ENCODE measurements at places on chromosomes 1 and 21.

DNA sequence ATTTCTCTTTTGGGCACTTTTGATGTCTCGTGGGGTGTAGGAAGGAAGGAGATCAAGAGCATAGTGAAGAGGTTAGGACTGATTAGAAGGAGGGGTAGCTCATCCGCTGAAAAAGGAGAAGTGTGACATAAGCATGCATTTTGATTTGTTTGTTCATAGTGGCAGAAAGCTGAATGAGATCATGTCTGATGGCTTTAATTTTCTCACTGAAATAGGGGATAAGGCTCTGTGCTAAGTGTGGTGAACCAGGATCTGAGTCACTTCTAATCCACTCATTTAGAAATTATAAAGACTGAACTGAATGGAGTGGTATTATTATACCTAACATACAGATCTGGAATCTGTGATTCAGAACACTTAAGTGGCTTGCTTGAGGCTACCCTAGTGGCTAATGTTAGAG, 344.5 kb downstream of the PDE4B start:
- no peak for DNase-seq

GRCh38 chr21:20883408-20883800, 114.8 kb upstream of the NCAM2 start:
- DNase-seq, result peak; percentile 74

- DNase-seq, result no peak
Measured at GRCh38 chr1:7533006-7533405, 238.1 kb upstream of the VAMP3 start.

GRCh38 chr1:17991996-17992395, 115.6 kb upstream of the IGSF21 start:
- no peak for DNase-seq

DNA sequence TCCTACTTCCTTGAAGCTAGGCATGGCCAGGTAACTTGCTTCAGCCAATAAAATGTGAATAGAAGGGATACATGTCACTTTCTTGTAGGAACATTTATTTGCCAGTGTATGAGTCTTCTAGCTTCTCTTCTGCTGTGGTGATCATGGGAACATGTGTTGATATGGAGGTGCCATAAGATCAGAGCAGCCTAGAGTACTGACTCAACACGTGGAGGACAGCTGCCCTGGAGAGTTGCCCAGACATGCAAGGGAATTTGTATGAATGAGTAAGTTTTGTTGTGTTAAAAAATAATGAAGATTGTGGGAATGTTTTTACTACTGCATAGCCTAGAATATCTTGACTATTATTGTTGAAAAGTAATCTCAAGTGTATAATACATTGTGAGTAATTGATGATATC, 502.3 kb downstream of the NUF2 start:
- DNase-seq, result peak; percentile 96

DNA sequence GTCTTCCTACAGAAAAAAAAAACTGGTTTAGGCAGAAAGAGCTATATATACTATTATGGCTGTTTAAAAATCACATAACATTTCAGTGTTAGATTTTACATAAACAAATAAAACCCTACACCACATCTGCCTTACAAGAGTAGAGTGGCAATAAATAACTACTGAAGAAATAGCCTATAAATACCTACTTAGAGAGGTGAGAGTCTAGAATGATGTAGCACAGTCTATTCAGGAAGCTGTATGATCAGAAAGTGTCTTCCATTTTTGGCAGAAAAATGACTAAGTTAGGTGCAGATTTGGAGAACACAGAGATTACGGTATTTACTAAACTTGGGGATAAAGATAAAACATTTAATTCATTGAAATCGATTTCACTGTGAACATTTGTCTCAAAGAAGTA, 75.5 kb downstream of the VAV3 start:
- DNase-seq, result no peak

DNA sequence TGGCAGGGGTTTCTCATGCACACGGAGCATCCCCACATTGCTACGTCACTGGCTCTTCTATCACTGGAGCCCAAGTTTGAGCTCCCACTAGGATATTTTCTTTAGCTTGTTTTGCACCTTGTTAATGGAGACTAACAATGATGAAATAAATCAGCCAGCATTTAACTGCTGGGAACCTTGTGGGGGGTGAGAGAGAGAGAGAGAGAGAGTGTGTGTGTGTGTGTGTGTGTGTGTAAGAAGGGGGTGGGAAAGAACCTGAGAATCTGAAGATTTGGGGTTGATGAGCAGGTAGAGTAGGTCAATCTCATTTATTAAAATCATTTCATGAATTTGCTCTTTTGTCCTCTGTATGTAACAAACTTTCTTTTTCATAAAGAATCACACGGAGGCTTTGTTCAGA, 624 bp downstream of the C8B start:
- no peak for DNase-seq

DNA sequence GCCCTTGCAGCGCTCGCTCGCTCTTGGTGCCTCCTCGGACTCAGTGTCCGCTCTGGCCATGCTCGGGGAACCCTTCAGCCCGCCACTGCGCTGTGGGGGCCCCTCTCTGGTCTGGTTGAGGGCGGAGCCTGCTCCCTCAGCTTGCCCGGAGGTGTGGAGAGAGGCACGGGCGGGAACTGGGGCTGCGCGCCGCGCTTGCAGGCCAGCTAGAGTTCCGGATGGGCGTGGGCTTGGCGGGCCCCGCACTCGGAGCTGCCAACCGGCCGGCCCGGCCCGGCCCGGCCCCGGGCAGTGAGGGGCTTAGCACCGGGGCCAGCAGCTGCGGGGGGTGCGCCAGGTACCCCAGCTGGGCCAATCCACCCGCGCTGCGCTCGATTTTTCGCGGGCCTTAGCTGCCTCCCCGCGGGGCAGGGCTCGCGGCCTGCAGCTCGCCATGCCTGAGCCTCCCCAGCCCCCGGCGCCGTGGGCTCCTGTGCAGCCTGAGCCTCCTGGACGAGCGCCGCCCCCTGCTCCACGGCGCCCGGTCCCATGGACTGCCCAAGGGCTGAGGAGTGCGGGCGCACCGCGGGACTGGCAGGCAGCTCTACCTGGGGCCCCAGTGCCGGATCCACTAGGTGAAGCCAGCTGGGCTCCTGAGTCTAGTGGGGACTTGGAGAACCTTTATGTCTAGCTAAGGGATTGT, 217.0 kb upstream of the PKN2 start:
- DNase-seq, result no peak

GRCh38 chr1:147641695-147642592, 28.4 kb downstream of the ACP6 start:
- peak; percentile 60 for DNase-seq

DNA sequence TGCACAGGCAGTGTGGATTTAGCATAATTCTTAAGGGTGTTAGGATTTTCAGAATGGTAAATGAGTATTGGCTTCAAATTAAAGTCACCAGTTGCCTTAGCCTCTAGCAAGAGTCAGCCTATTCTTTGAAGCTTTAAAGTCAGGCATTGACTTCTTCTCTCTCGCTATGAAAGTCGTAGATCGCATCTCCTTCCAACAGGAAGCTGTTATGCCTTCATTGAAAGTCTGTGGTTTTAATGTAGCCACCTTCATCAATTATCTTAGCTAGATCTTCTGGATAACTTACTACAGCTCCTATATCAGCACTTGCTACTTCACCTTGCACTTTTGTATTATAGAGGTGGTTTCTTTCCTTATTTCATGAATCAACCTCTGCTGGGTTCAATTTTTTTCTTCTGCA, 320.2 kb downstream of the PTPRC start:
- DNase-seq, result no peak

DNA sequence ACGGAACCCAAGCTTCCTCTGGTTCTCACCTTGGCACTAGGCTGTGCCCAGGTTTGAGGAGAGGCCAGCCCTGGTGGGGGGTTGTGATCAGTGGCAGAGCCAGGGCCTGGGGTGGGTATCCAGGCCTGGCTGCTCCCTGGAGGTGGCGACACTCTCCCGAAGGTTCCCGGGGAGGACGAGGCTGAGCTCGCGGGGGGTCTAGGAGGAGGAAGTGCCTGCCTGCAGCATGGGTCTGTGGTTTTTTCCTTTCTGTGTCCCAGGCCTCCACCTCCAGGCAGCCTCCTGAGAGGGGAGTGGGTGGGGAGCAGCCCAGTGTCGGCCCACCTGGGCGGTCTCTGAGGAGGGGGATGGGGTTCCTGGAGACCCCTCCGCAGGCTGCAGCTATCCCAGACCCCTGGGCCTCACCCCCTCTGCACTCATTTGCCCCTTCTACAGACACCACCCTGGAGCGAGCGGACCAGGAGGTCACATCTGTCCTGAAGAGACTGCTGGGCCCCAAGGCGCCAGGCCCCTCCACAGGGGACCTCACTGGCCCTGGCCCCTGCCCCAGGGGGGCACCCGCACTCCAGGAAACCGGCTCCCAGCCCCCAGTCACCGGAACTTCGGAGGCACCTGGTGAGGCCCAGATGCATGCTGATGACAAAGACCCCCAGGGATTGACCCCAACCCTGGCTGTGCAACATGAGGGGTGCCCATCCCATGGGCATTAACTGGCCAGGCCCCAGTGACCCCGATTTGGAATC, 44.3 kb downstream of the TRIM11 start:
- no peak for DNase-seq

- DNase-seq, result no peak
Measured at GRCh38 chr1:167899253-167899681, 14.7 kb downstream of the ADCY10 start.

DNA sequence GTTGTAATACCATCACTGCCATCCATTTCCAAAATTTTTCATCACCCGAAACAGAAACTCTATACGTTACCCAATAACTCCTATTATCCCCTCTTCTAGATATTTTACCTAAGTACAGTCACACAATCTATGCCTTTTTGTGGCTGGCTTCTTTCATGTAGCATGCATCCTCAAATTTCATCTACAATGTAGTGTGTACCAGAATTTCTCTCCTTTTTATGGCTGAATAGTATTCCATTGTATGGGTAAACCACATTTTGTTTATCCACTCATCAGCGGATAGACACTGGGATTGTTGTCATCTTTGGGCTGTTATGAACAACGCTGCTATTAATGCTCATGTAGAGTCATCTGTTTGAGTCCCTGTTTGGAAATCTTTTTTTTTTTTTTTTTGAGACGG, 21.2 kb downstream of the KIAA2013 start:
- DNase-seq, result no peak

GRCh38 chr21:40846103-40846502, 855 bp downstream of the DSCAM start:
- DNase-seq, result no peak

DNA sequence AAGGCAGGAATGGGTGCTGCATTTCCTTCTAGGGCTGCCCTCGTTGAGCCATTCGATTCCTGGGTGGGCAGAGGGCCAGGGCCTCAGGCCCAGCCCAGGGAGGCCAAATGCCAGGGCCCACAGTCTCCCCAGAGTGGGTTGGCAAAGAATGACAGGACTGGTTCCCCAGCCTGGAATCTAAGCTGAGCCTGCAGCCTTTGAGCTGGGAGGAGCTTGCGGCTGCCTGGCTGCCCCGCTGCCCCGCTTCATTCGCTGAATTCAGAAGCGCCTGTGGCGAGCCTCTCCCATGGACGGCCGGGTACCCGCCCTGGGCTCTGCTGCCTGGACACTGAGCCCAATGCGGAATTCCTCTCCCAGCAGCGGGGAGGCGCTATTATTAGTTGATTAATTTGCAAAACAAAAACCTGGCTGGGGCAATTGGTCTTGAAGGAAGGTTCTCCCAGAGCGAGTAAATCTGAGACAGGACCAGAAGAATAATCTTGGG, 32.3 kb upstream of the TARDBP start:
- peak; percentile 50 for DNase-seq

- no peak for DNase-seq
Measured at GRCh38 chr1:39696448-39696847, 5.2 kb upstream of the HPCAL4 start.
